HAP-1 (cell line): ENCODE measurements at places on chromosomes 5 and 9.

GRCh38 chr5:31078956-31079355 lies 114.5 kb upstream of the CDH6 start:
- DNase-seq = no peak

DNA sequence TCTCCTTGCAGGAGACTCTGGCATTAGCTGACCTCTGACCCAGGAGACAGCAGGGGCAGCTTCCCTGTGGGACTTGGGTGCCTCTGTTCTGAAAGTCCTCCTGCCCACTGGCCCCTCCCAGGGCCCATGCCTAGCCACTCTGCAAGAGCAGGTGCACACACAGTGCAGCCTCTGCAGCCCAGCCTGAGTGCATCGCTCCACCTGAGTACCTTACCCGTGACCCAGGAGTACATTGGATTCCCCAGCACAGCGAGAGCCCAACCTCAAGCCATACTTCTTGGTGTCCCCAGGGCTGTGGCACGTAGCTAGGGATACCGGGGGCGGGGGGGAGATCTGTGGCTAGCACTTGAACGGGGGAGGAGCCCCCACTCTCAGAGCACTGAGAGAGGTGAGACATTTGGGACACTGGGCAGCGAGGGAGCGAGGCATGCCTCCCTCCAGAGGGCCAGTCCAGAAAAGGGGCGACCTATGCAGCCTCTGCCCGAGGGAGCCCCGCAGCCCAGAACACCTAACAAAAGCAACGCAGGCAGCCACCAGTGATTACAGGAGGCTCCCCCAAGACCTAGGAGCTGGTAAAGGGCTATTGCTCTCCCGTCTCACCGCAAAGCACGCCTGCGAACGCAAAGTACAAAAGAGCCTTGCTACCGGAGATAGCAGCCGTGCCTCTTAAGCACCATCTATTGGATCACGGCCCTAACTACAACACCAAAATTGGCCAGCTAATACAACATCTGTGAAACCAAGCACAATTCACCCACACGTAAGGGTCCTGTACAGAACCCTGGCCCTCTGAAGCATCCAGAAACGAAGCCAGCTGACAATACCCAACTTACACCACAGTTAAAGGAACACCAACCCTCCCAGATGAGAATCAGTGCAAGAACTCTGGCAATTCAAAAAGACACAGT lies 826 bp upstream of the PRDM9 start:
- peak; percentile 8 for DNase-seq

DNA sequence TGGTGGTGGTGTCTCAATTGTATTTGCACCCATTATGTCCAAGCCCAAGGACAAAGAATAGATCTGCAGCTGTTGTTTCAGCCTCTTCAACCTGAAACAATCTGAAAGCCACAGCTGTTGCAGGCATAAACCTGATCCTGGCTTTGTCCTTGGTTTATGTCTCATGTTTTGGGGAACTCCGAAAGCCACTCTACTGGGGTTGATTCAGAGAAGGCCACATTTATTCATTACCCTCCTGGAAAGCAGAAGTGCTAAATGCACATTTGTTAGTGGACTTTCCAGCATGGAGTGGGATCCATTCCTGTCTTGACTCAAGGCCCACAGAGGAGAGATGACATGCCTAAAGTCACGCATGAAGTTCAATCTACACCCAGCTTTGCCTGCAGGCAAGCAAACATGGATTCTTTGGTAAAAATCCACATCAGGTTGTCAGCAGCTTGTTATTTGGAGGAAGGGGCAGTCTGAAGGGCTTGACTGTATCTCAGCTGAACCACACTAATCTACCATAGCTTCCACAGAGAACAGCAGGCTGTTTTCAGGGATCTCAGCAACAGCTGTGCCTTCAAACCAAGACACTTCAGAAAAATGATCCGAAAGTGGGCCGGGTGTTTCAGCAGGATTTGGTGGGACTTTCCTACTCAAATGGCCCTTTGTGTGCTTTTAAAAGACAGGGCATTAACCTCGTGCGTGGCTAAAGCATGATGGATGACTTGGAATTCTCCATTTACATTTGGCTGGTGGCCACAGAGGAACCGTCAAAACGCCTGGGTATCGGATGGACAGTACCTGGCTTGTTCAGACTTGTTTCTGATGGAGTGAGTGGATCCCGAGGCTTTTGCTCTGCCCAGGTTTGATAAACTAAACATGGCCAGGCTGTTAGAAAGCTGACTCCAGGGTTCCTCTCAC lies 36.2 kb upstream of the ADAM19 start:
- no peak for DNase-seq

- no peak for DNase-seq
Measured at GRCh38 chr9:36317766-36318165, 59.5 kb upstream of the GNE start.

GRCh38 chr5:81748556-81748955 lies 2.3 kb downstream of the SSBP2 start:
- DNase-seq = no peak
